ENCODE measurements at places on chromosomes 13 and 19.

- no peak for DNase-seq
These were observed 241.8 kb downstream of the PCCA start for GRCh38 chr13:100330662-100331061.

DNA sequence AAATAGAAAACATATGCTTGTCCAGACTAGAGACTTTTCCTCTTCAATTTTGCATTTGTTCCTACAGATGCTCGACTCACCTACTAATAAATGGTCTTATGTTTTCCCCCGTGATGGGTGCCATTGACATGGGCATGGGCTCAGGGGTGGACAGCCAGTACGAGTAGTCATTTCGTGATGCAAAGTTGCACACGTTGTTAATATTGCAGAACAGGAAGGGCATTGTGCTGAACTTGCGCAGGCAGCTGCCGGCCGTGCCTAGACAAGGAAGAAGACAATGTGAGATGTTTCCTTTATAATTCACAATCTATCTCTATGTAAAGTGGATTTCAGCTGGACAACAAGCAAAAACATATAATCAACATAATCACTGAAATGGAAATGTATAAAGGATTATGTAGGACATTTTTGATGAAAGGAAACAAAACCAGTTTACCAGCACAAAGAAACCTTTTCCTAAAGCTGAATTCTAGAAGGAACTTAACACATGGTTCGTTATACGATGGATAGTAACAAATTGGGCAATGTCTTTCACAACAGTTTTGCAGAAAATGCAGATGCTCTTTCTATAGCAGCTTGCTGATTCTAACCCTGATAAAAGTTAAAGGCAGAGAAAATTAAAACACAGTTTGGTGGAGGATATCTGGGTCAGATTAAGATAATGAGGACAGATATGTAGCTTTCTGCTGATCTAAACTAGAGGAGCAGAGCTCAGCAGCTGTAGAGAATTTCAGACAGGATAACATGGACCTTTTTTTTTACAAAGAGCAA lies 145.7 kb downstream of the COL4A1 start:
- DNase-seq, result no peak

DNA sequence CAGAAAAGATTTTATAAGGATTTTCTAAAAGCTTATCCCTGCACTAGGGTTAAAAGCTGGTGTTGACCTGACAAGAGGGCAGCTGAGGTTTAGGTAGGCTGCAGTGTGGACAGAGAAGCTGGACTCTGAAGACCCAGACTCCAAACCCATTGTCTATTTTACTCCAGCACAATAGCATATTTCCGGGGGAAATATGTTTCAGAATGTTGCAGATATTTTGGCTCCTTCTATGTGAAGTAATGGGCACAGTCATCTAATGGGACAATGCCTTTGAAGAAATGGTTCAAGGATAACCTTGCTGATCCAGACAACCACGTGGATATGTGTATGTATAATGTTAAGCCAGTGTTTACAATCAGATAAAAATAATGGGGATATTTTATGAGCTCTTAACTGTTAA lies 173.8 kb upstream of the TSC22D1 start:
- DNase-seq, result no peak

GRCh38 chr13:50077431-50077830 lies 62.2 kb downstream of the KCNRG start:
- DNase-seq, result no peak

DNA sequence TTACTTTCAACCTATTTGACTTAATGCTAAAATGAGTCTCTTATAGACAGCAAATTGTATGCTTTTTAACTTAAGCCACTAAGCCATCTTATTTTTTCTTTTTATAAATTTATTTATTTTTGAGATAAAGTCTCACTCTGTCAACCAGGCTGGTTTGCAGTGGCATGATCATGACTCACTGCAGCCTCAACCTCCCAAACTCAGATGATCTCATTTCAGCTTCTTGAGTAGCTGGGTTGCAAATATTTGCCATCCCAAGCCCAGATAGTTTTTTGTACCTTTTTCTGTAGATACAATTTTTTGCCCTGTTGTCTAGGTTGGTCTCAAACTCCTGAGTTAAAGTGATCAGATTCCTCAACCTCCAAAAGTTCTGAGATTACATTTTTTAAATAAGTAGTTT lies 27.1 kb downstream of the ZNF714 start:
- no peak for DNase-seq

Data from colonic mucosa (tissue), 4 donors.